ENCODE measurements at places on chromosomes 12 and 14. TPM values are rescaled to one million over a fixed set of nuclear protein-coding genes. Genes with fewer than 3 reads are reported as not detected.
A peak's percentile ranks its signal among the peaks of the same experiment; 100 is the strongest.

BHLHE41 gene
- total RNA-seq, result 4.0 TPM

SMCO3 gene
- total RNA-seq, result 0.13 TPM

DPPA3 gene
- total RNA-seq, result 0.26 TPM

TAS2R9 gene
- total RNA-seq, result not detected

LRRC10 gene
- not detected for total RNA-seq

JAG2 gene
- total RNA-seq, result 280 TPM

NGB gene
- not detected for total RNA-seq

CISTR gene
- 1.4 TPM for total RNA-seq

KITLG gene
- 28.3 TPM for total RNA-seq

DNA sequence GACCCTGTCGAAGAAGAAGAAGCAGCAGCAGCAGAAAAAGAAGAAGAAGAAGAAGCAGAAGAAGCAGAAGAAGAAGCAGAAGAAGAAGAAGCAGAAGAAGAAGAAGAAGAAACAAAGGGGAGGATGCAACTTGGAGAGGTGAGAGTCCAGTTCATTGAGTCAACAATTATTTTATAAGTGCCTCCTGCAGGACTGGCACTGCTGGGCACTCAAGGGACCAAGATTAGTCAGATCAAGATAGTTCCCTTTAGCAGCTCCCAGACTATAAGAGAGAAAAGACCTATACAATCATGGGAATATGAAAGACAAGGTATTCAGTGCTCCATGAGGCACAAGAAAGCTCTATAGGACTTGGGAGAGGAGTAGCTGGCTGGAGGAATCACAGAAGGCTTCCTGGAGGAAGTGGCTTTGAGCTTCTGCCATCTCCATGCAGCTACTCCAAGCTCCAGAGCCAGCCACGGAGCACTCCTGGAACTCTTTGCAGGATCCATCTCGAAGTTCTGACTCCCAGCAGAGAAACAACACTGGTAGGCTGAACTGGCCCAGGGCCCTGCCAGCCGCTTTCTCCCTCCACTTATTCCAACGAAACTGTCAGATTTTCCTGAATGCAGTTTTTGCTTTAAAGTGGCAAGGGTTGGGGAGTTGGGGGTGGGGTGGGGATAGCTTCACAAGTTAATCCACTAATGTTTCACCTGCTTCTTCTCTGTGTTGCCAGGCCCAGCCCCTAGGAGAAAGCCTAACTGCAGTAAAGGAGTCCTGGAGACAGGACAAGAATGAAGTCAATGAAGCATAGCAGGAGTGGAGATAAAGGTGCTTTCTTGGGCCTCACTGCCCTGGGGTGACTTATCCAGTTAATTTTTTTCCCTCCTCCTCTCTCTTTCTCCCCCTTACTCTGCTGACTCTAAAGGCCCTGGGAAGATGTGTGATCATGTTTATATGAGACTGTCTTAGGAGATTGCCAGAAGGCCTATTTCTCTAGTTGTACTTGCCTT, 140.1 kb upstream of the PARP11 start:
- no peak for DNase-seq

DNA sequence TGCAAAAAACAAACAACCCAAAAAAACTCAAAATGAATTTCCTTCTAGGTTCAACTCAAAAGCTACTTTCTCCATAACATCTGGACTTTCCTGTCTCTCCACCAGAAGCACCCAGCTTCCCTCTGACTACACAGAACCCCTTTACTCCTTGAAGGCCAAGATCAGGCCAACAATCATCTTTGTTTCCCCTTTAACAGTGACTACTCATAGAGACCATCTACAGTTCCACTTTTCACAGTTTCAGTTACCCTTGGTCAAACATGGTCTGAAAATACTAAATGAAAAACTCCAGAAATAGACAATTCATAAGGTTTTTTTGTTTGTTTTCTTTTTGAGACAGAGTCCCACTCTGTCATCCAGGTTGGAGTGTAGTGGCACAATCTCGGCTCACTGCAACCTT, 11.8 kb downstream of the GCH1 start:
- no peak for DNase-seq

GRCh38 chr12:24617471-24617870, 331.4 kb downstream of the BCAT1 start:
- no peak for DNase-seq

GRCh38 chr14:52988139-52988538, 37.3 kb upstream of the FERMT2 start:
- no peak for DNase-seq

GRCh38 chr12:105109465-105110212, 2.1 kb downstream of the WASHC4 start:
- peak; percentile 8 for DNase-seq

DNA sequence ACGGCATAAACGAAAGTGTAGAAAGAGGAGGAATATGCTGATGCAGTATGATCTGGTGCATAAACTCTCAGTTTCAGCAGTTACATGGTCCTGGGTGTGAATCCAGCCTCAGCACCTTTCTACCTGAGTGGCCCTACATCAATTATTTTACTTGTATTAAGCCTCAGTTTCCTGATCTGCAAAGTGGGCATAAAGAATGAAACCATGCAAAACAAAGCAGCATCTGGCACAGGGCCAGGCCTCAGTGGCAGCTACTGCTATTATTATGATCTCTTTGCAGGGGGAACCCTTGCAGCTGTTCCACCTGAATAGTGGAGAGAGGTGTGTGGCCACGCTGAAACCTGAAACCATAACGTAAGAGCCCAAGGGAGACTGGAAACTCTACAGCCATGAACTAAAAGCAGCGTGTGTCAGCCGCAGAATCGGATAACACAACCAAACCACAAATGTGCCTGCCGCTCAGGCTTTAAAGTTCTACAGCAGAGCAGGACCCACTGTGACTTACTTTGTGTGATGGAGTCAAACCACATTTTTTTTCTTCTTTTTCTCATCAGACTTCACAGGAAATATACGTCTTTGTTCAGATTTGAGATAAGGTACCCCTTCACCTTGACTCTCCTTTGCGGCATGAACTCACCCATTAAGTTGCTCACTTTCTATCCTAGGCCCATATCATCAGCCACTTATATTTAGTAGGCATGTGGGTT, 29.2 kb upstream of the FOS start:
- no peak for DNase-seq

- no peak for DNase-seq
Observed at GRCh38 chr12:55824726-55825125, 4.7 kb downstream of the DNAJC14 start.

DNA sequence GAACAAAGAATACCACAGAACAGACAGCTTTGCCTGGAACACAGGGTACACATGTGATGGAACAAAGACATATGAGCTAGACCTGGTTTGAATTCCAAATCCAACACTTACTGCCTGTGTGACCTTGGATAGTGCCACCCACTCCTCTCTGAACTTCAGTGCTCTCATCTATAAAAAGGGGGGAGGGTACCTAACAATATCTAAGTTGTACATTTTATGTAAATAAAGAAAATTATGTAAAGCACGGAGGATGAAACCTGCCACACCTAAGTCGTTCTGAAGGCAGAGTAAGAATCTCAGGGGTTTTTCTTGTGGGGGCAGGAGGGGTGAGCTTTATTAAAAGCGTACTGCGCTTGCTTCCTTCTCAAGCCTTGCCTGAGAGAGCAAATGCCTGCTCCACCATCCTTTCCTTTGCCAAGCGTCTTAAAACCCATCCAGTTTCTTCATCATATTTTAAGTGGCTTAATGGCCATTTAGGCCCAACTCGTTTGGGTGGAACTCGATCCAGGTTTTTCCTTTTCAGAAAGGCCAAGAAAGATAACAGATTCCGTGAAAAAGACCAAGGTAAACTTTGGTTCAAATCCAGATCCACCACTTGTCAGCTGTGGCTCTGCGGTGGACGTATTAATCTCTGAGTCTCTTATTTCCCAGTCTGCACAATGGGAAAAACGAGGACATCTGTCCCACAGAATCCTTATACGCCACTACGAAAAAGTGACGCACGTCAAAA, 946 bp downstream of the DDX24 start:
- DNase-seq, result no peak

- no peak for DNase-seq
Observed at GRCh38 chr12:58563621-58564020, 356.7 kb downstream of the LRIG3 start.

DNA sequence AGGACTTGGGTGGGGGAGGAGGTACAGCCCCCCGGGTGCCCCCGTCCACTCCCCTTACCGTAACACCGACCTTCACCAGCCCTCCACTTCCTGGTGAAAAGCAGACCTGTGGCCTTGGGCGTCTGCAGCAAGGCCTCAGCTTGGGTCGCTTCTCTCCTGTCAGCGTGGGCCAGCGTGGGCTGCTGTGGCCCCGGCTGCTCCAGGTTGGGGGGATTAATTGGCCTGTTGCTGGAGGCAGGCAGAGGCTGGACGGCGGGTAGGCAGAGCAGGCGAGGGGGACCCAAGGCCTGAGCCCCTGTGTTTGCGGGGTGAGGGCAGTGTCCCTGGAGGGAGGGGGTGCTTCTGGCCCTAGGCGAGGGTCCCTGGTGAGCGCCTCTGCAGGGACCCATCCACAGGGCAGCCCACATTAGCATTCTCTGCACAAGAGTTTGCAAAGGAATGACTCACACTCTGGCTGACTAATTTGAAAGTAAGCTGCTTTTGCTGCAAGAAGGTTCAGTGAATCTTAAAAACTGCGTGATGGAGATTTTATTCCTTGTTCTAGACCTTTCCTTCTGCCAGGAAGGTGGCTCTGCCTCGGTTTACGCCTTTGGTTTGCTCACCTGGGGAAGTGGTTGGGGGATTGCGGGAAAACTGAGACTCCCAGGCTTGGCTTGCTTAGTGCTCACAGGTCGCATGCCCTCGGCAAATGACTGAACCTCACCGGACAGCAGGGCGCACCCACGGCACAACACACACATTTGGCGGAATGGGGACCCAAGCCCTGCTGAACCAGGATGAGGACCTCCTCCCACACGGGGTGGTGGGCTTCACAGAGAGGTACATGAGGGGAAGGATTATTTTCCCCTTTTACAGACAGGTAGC, 37.9 kb upstream of the DLK1 start:
- DNase-seq, result no peak

GRCh38 chr14:56412468-56413434, 166.8 kb upstream of the TMEM260 start:
- DNase-seq, result no peak

DNA sequence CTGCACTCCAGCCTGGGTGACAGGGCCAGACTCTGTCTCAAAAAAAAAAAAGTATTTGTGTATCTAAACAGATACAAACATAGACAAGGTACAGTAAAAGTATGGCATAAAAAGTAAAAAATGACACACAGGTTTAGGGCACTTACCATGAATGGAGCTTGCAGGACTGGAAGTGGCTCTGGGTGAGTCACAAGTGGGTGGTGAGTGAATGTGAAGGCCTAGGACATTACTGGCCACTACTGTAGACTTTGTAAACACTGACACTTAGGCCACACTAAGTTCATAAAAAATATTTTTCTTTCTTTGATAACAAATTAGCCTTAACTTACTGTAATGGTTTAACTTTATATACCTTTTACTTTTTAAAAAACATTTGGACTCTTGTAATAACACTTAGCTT, 38.0 kb upstream of the EIF5 start:
- DNase-seq, result no peak

GRCh38 chr12:68270358-68270757, 17.0 kb upstream of the IL22 start:
- DNase-seq, result no peak

DNA sequence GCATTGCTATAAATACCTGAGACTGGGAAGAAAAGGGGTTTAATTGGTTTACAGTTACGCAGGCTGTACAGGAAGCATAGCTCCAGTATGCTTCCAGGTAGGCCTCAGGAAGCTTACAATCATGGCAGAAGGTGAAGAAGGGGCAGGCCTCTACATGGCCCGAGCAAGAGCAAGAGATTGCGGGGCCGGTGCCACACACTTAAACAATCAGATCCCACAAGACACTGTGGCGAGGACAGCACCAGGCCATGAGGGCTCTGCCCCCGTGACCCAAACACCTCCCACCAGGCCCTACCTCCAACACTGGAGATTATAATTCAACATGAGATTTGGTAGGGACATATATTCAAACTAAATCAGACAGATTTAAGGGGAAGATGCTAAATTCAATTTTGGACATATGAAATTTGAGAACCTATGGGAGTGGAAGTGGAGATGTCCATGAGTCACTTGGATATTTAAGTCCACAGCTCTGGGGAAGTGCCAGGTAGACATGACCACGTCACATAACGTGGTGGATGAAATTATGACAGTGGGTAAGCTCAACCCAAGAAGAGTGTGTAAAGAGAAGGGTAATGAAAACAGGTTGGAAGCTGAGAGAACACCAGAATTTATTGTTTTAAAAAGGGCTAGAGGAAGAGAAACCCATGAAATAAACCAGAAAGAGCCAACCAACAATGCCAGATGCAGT, 1.5 kb upstream of the LTA4H start:
- no peak for DNase-seq

DNA sequence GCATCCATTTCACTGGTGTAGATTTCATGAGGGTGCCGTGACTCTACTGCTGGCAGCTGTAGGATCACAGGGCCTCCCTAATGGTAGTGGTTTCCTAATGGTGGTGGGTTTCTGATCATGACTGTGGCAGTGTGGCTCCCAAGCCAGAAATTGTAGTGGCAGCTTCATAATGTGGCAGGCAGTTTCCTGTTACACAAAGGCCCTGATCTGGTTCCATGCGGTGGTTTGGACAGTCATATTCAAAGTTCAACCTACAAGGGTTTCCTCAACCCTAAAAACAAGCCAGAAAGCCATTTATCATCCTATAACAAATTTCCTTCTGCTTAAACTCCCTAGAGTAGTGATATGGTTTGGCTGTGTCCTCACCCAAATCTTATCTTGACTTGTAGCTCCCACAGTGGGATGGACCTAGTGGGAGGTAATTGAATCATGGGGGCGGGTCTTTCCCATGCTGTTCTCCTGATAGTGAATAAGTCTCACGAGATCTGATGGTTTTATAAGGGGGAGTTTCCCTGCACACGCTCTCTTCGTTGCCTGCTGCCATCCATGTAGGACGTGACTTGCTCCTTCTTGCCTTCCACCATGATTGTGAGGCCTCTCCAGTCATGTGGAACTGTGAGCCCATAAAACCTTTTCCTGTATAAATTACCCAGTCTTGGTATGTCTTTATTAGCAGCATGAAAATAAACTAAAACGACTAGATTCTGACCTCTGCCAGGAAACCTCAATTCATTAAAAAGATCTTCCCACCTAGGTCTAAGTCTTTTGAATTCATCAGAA, 257.1 kb downstream of the EFCAB11 start:
- no peak for DNase-seq

GRCh38 chr12:18951218-18951617, 178.3 kb upstream of the PLEKHA5 start:
- no peak for DNase-seq

DNA sequence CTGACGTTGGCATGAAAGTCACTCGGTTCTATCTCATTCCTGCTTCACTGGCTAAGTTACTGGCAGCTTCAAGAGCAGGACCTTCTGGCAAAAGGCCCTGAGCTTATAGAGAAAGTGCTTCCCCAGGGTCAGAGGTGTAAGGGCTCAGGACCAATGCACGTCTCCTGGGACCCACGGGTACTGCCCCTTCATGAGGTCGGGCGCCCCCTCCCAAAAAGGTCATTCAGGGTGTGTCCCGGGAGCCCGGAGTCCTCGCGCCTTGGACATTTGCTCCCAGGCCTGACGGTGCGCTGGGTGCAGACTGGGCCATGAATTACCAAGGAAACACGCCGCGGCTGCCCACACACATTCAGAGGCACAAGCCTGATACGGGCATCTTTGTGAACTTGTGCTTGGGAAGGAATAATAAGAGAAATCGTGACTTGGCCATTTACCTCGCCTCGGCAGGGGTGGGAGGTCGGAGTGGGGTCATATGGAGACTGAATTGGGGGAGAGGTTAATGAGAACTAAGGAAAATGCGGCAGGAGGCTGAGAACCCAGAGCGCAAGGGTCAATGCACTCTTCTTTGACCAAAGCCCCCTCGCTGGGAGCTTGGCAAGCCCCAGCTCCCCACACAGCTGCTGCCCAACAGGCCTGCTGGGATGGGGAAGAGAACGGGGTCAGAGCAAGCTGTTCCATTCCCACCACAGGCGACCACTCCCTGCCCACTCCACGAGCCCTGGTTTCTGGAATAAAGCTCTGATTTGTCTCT, 15.7 kb upstream of the SLC6A12 start:
- DNase-seq, result no peak

Measured in endothelial cell (in vitro differentiated cells).